ENCODE measurements at places on chromosomes 13 and 19. TPM values are rescaled to one million over a fixed set of nuclear protein-coding genes. Genes with fewer than 3 reads are reported as not detected.

The MTUS2 gene
- total RNA-seq = 0.60 TPM

GRCh38 chr13:50841786-50842185, 1.7 kb downstream of the DLEU7 start:
- no peak for DNase-seq

- DNase-seq = no peak
Observed at GRCh38 chr13:98129059-98129746, 13.7 kb upstream of the FARP1 start.

The FDX2 gene
- total RNA-seq = 7.9 TPM

- DNase-seq = no peak
Observed at GRCh38 chr13:102295316-102296048, 106.4 kb downstream of the FGF14 start.

The METTL21C gene
- not detected for total RNA-seq

DNA sequence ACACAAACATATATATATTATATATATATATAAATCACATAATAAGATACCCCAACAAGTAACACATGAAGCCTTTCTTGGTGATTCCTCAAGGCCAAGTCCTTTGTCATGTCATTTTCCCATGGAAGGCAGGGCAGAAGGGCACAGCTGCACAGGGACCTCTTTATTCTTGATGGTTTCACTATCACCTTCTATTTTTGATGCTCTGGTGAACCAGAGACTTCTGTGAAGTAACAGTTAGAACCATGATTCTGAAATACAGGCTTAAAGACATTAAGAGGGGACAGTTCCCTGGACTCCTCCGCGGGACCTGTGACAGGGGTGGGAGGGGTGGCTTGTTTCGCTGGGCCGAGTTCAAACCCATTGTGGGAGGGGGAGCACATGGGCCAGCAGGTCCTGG, 104.0 kb downstream of the DGKH start:
- no peak for DNase-seq

The SEMA6B gene
- 2.5 TPM for total RNA-seq

The ENOX1 gene
- total RNA-seq = 9.8 TPM

GRCh38 chr13:74575729-74576125, 441.5 kb upstream of the KLF12 start:
- peak; percentile 42 for DNase-seq

DNA sequence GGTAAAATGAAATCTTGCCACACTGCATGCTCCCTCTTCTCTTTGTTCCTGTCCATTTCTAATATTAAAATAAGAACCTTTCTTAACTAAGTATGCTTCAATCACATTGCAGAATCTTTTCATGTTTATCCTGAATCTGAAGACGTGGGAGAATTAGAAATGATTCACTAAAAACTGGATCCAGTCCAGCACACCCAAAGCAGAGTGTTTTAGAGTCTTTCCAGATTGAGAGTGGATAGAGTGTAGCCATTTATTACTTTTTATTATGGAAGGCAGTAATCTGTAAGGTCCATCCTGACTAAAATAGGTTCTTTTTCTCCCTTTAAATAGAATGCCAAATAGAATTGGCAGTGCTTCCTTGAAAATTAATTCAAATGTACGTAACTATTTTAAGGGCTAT, 453.5 kb downstream of the TDRD3 start:
- no peak for DNase-seq

- DNase-seq = no peak
Observed at GRCh38 chr13:106418556-106418955, 116.9 kb downstream of the EFNB2 start.

DNA sequence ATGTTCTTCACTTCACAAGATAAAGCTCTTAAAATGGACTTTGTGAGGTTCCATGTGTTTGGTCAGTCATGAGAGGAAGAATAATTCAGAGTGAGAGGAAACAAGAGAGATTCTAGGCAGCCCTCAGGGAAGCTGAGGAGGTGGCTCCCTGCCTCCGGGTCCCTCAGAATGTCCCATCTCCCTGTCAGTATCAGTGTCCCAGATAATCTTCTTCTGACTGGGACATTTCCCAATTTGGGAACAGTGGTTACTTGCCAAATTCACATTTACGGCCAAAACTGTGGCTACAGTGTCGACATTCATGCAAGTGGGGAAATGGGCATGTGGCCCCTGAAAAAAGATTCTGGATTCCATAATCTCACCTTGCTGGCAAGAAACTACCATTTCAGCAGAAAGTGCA, 9.0 kb downstream of the ZNF417 start:
- DNase-seq = no peak

The CD79A gene
- 7.3 TPM for total RNA-seq

DNA sequence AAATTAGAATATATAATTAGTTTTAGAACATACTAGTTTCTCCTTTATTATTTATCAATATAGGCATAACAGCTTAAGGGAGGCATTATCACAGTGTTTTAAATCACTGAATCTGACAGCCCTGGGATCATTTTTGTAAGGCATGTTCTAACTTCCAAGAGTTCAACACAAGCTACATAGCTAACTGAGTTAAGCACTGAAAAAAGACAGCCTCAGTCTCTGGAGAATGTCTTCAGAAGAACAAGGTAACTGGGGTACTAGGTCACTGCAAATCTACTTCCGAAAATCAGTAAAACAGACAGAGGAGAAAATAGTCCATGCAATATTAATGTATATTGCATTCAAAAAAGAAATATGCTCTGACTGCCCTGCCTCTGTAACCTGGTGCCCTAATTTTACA, 502.1 kb downstream of the RFC3 start:
- DNase-seq = no peak

All from mucosa of descending colon (tissue), 3 donors.